ENCODE measurements at places on chromosomes 5 and 9. TPM values are rescaled to one million over a fixed set of nuclear protein-coding genes. Genes with fewer than 3 reads are reported as not detected.

ALDOB gene
- 2.1 TPM for total RNA-seq

PCYOX1L gene
- total RNA-seq, result 40.2 TPM

GRIN3A gene
- not detected for total RNA-seq

TMEM252 gene
- not detected for total RNA-seq

DNA sequence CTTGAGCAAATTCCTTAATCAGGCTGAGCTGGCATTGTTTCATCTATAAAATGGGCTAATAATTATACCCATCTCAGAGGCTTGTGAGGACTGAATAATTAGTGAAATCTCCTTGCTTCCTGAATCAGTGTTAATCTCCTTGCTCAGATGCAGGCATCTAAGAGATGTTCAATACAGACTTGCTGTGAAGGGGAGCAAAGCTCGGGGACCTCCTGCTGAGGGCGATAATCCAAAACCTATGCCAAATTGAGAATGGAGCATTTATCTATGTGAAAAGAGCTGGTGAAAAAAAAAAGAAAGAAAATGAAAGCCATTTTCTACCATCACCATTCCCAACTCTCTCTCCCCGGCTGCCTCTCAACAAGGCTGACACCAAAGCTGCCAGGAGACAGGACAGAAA lies 37.3 kb downstream of the ADRA1B start:
- no peak overlapping the region for H3K4me3 ChIP-seq
- H3K27me3 ChIP-seq, result peaks cover 17% of the 10 kb centered on the region
- no peaks in the 10 kb centered on the region for H3K36me3 ChIP-seq
- no peak overlapping the region for H3K27ac ChIP-seq

- DNase-seq, result no peak
- no peaks in the 10 kb centered on the region for H3K4me1 ChIP-seq
- H3K36me3 ChIP-seq, result no peaks in the 10 kb centered on the region
- no peak overlapping the region for H3K4me3 ChIP-seq
- H3K27me3 ChIP-seq, result no peaks in the 10 kb centered on the region
- H3K27ac ChIP-seq, result no peak overlapping the region
Measured at GRCh38 chr9:70679845-70680244, 265.4 kb upstream of the KLF9 start.

- H3K4me1 ChIP-seq, result peaks cover 5% of the 10 kb centered on the region
- peaks cover 17% of the 10 kb centered on the region for H3K27me3 ChIP-seq
- no peak overlapping the region for H3K4me3 ChIP-seq
Measured at GRCh38 chr9:97382099-97382718, 29.7 kb upstream of the TDRD7 start.

DNA sequence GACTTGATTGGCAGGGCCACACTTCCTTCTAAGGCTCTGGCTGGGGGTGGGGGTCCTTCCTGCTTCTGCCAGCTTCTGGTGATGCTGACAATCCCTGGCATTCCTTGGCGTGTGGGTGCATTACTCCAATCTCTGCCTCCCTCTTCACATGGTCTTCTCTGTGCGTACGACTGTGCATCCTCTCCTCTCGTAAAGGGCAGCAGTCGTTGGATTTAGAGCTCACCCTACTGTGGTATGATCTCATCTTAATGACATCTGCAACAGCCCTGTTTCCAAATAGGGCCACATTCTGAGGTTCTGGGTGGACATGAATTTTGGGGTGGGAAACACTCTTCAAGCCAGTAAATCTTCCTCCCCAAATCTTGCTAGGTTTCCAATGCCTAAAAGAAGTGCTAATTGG lies 36.8 kb downstream of the ROPN1L start:
- no peak for DNase-seq
- H3K27ac ChIP-seq, result no peak overlapping the region
- H3K4me3 ChIP-seq, result no peak overlapping the region
- H3K4me1 ChIP-seq, result no peaks in the 10 kb centered on the region
- peaks cover 19% of the 10 kb centered on the region for H3K27me3 ChIP-seq

DNA sequence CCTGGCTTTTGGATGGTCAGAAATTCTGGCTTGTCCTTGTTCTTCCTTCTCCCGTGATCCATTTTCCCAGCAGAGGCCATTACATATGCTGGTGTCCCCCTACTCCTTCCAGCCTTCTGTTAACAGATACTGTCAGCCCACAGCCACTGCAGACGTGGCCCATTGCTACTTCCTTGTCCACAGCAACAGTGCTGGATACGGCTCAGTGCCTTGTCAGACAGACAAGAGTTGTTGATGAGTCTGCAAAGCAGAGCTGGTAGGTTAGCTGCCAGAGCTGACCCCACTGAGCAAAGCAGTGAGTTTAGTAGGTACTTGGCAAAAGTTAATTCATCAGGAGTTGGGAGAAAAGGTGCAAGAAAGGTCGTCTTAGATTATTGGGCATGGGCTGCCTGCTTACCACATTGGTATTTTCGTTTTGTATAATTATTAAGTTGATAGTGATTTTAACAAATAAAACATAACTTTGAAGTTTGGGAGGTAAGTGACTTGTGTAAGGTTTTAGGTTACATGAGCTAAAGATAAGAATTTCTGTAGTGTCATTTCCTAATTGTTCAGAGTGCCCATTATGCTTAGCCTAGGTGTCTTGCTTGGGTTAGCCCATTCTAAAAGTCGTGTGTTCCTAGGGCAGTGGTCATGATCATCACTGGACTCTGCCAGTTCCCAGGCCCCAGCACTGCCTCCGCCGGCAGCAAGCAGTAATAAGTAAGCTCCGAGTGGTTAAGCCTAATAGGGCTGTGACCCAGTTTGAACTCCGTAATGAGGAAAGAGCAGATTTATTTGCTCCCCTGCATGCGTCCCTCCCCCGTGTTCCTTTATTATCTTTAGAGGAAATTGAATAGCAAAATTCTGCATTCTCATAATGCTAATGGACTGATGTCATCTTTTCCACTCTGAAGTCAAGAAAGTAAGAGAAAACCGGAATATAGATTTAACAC lies 292.0 kb downstream of the FANCC start:
- no peak for DNase-seq
- no peaks in the 10 kb centered on the region for H3K4me1 ChIP-seq
- no peak overlapping the region for H3K4me3 ChIP-seq
- H3K27me3 ChIP-seq, result no peaks in the 10 kb centered on the region
- H3K36me3 ChIP-seq, result no peaks in the 10 kb centered on the region
- no peak overlapping the region for H3K27ac ChIP-seq

DNA sequence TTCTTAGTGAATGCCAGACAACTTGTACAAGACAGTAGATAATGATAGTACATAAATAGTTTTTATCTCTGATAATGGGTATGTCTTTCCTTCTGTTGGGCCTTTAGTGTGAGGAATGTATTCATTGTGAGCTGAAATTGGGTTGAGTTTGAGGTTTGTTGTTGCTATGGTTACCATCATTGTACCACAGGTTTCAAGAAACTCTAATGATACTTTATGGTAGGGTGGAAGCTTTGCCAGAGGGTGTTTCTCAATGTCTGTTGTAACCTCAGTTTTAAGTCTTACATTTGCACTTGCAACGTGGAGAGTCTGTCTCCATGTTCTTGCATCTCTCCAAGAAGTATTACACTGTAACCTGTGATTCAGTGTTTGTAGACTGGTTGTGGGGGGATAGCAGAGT lies 1550.1 kb downstream of the MAT2B start:
- no peaks in the 10 kb centered on the region for H3K27me3 ChIP-seq
- no peak for DNase-seq
- H3K27ac ChIP-seq, result no peak overlapping the region
- no peaks in the 10 kb centered on the region for H3K4me1 ChIP-seq
- H3K4me3 ChIP-seq, result no peak overlapping the region

- no peak overlapping the region for H3K4me3 ChIP-seq
- no peaks in the 10 kb centered on the region for H3K27me3 ChIP-seq
- H3K27ac ChIP-seq, result no peak overlapping the region
- H3K36me3 ChIP-seq, result no peaks in the 10 kb centered on the region
Measured at GRCh38 chr5:94312298-94312697, 306.1 kb downstream of the KIAA0825 start.

DNA sequence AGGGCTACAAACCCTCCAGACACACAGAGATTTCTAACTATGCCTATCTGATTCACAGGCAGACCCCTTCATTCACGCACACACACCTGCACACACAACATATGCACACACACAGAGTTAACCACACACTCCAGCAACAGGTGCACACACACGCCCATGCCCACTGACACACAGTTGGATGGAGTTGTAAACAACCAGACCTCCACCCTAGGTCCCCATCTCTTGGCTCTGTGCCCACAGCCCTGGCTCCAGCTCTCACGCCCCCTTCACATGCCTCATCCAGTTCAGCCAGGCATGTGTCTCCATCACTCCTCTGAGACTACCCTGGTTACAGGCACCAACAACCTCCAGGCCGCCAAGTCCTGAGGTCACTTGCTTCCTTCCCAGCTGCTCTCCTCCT lies 61.1 kb downstream of the PSD2 start:
- H3K4me1 ChIP-seq, result no peaks in the 10 kb centered on the region
- no peak overlapping the region for H3K4me3 ChIP-seq
- H3K27me3 ChIP-seq, result peaks cover 25% of the 10 kb centered on the region
- no peak overlapping the region for H3K27ac ChIP-seq

DNA sequence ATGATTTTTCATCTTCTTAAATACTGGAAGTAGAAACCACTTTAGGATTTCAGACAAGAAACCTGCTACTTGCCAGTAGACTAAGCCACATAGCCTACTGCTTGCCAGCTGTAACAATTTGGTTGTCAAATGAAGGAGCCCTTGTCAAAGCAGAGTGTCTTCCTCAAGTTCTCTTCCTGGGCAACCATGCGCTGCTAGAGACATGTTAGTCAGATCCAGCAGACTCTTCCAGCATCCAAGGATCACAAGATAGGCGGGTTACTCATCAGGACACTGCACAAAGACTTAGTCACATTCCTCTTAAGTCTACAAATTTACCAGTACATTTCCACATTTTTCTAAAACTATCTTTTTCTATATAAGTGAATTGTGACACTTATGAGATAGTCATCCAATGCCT lies 24.4 kb downstream of the SKIC3 start:
- no peak overlapping the region for H3K27ac ChIP-seq
- no peaks in the 10 kb centered on the region for H3K27me3 ChIP-seq

GRCh38 chr9:82797534-82797933 lies 265.4 kb downstream of the RASEF start:
- no peaks in the 10 kb centered on the region for H3K27me3 ChIP-seq
- H3K4me3 ChIP-seq, result no peak overlapping the region
- H3K4me1 ChIP-seq, result no peaks in the 10 kb centered on the region
- no peaks in the 10 kb centered on the region for H3K36me3 ChIP-seq

DNA sequence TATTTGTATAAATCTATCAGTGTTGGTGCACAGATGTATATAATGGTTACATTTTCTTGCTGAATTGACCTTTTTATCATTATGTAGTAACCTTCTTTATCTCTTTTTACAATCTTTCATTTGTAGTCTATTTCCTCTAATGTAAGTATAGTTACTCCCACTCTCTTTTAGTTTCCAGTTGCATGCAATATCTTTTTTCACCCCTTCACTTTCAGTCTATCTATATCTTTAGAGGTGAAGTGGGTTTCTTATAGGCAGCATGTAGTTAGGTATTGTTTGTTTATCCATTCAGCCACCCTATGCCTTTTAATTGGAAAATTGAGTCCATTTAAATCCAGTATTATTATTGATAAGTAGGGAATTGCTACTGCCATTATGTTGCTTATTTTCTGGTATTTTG lies 6.1 kb upstream of the EMB start:
- H3K4me3 ChIP-seq, result no peak overlapping the region
- no peak overlapping the region for H3K27ac ChIP-seq
- DNase-seq, result no peak

- no peak for DNase-seq
- H3K4me3 ChIP-seq, result no peak overlapping the region
- no peaks in the 10 kb centered on the region for H3K4me1 ChIP-seq
- no peak overlapping the region for H3K27ac ChIP-seq
- H3K27me3 ChIP-seq, result peaks cover 8% of the 10 kb centered on the region
Measured at GRCh38 chr9:90724112-90724511, 77.5 kb upstream of the SYK start.

GRCh38 chr5:99936911-99937310 lies 598.3 kb upstream of the FAM174A start:
- H3K4me3 ChIP-seq, result no peak overlapping the region
- DNase-seq, result no peak
- no peak overlapping the region for H3K27ac ChIP-seq

GRCh38 chr5:79105868-79106267 lies 5.7 kb upstream of the BHMT start:
- H3K4me1 ChIP-seq, result no peaks in the 10 kb centered on the region
- no peak overlapping the region for H3K27ac ChIP-seq
- H3K36me3 ChIP-seq, result no peaks in the 10 kb centered on the region
- no peak for DNase-seq

DNA sequence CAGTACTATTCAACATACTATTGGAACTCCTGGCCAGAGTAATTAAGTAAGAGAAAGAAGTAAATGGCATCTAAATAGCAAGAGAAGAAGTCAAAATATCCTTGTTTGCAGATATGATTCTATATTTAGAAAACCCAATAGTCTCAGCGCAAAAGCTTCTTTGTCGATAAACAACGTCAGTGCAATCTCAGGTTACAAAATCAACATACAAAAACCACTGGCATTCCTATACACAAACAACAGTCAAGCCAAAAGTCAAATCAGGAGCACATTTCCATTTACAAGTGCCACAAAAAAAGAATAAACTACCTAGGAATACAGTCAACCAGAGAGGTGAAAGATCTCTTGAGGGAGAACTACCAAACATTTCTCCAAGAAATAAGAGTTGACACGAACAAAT lies 1901.9 kb upstream of the ACO1 start:
- no peak overlapping the region for H3K27ac ChIP-seq
- H3K4me3 ChIP-seq, result no peak overlapping the region
- H3K4me1 ChIP-seq, result no peaks in the 10 kb centered on the region
- no peaks in the 10 kb centered on the region for H3K36me3 ChIP-seq
- no peaks in the 10 kb centered on the region for H3K27me3 ChIP-seq

- no peaks in the 10 kb centered on the region for H3K36me3 ChIP-seq
- no peaks in the 10 kb centered on the region for H3K4me1 ChIP-seq
- DNase-seq, result no peak
- H3K27ac ChIP-seq, result no peak overlapping the region
Measured at GRCh38 chr5:115461506-115462290, 82.9 kb downstream of the FEM1C start.

DNA sequence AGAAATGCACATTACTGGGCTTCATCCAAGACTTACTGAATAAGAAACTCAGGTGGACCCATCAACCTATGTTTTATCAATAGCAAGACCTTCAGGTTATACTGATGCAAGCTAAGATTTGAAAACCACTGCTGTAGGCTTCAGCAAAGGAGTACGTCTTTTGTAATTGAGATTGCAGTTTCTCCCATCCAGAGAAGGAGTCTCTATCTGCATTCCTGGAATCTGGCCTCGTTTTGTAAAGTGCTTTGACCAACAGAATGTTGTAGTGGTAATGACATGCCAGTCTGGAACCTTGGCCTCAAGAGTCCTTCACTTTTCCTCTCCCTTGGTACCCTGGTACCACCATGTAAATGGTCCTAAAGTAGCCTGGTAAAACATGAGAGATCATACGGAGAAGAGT lies 32.2 kb upstream of the ELAVL2 start:
- no peaks in the 10 kb centered on the region for H3K4me1 ChIP-seq
- DNase-seq, result no peak
- no peak overlapping the region for H3K27ac ChIP-seq
- no peaks in the 10 kb centered on the region for H3K36me3 ChIP-seq
- H3K27me3 ChIP-seq, result no peaks in the 10 kb centered on the region

GRCh38 chr5:132825834-132826391 lies 4.5 kb downstream of the SHROOM1 start:
- DNase-seq, result no peak
- no peaks in the 10 kb centered on the region for H3K4me1 ChIP-seq
- no peak overlapping the region for H3K27ac ChIP-seq
